ENCODE measurements at places on chromosomes 16 and 17.
A peak's percentile ranks its signal among the peaks of the same experiment; 100 is the strongest.

DNA sequence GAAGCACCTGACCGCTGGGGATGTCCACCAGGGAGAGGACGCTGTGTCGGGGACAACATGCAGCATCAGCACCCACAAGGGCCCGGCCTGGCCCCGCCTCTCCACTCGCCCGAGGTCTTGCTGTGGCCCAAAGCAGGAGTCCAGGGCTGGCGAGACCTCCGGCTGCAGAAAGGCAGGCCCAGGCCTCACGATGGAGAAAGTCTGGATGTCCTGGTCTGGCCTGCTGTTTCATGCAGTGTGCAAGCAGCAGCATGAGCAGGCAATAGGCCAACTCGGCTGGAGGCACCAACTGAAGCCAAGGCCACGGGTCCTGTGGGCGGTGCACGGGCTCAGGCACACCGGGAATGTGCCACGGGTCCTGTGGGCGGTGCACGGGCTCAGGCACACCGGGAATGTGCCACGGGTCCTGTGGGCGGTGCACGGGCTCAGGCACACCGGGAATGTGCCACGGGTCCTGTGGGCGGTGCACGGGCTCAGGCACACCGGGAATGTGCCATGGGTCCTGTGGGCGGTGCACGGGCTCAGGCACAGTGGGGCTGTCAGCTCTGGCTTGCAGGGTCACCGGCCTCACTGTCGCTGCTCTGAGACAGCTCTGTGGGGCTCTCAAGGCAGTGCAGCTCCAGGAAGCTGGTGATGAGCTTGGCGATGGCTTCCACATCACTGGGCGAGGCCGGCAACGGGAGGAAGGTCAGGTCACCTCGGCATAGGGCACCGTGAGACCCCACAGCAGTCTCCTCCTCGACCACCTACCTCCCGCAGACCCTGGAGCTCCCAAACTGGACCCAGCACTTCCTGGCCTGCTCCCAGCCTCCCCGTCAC, 6.9 kb downstream of the CYBC1 start:
- DNase-seq: no peak

GRCh38 chr16:68528233-68528632, 10.9 kb upstream of the ZFP90 start:
- DNase-seq: no peak

DNA sequence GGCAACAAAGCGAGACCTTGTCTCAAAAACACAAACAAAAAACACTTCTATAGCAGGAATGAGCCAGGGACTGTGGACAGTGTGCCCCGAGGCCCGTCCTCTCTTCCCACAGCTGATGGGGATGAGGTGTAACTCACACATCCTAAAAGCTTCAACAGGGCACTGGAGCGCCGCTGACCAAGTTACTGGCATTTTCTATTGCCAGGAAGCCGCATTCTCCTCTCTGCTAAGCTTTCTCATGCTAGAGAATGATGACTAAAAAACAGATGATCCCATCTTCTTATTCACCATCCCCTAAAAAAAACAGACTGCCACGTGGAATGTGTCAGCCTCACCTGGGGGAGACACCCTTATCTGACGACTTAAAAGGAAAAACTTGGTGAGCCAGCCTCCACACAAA, 16.3 kb downstream of the CARHSP1 start:
- no peak for DNase-seq

- DNase-seq: no peak
Measured at GRCh38 chr16:54568906-54569807, 282.6 kb upstream of the IRX3 start.

GRCh38 chr17:75784473-75785015, at the start of gene UNK:
UNK (plus strand) TSS chr17:75784806; CDS start chr17:75784881, 75 bp downstream.
- peak; percentile 89 for DNase-seq

DNA sequence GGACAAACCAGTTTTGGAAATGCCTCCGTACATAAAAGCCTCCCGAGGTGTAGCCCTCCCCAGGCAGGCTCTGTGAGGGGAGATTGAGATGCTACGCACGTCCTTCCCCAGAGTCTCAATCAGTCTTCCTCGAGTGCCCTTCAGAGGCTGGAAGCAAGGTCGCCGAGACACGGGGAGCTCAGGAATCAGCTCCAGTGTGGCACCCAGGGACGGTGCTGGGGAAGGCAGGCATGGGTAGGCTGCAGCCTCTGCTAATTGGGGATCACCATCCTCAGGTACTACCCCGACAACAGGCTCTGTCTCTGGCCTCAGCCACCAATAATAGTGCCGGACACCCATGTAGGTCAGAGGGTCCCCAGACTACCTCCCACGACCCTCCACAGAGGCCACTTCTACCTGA, 28.1 kb upstream of the GSG1L start:
- DNase-seq: no peak

GRCh38 chr16:2516391-2517240, 2.9 kb downstream of the ATP6V0C start:
- no peak for DNase-seq

DNA sequence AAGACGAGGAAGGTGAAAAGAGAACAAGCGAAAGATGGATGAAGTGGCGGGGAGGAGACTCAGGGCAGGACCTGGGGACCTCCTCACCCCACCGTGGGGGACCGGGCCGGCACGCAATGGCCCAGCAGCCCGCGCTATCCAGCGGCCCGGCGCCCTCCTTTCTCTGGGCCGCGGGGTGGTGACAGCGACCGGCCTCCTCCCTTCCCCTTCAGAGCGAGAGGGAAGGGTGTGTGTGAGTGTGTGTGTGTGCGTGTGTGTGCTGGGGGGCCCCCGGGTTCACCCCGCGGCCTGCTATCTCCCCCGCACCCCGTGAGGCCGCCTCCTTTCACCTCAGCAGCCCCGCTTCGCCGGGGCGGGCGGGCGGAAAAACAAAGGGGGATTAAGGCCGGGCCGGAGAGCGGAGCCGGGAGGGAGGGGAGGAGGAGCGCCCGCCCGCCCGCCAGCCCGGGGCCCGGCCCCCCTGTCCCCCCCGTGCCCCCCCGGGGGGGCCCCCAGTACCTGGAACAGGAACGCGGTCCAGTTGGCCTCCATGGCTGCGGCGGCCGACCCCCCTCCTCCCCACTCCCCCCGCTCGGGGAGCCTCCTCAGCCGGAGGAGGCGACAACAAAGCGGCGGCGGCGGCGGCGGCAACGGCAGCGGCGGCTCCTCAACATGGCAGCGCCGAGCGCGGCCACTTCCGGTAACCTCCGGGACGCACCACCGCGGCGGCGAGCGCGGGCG, at the start of gene VEZF1:
TSS of gene VEZF1 (minus strand) at position 674 of the 720 bp plus-strand sequence. CDS start at position 531, 143 bp downstream.
- DNase-seq: peak; percentile 50

- no peak for DNase-seq
Measured at GRCh38 chr17:57557416-57557815, 187.7 kb downstream of the CCDC182 start.

- DNase-seq: no peak
Measured at GRCh38 chr17:74605361-74605760, 13.3 kb upstream of the CD300LD start.

DNA sequence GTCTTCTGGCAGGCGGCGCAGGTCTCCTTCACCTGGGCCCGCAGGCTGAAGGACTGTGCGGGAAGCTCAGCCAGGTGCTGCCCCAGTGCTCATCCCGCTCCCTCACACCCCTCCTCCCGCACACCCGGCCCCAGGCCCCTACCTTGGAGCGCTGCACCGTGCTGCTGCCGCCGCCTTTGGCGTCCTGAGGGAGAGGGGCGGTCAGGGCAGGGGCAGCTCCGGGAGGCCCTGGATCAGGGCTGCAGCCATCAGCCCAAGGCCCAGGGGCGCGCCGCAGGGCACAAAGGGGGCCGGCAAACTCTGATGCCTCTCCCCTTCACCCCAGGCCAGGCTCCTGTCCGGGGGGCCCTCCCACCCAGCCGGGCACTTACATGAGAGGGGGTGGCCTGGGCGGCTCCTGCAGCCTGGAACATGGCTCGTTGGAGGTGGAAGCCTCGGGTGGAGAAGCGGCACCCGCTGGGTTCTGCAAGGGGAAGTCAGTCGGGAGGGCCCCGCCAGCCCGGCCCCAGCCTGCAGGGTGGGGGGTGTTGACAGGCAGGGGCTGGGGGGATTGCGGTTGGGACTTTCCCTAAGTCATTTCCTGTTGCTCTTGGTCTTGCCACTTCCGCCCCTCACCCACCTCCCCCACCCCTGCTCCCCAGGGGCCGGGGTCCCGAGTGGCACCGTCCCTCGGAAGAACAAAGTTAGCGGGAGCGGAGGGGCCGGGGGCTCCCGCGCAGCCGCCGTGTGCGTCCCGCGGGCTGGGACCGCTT, 863 bp downstream of the LIMD2 start:
- DNase-seq: peak; percentile 65
